ENCODE measurements at places on chromosomes 3 and 15.

DNA sequence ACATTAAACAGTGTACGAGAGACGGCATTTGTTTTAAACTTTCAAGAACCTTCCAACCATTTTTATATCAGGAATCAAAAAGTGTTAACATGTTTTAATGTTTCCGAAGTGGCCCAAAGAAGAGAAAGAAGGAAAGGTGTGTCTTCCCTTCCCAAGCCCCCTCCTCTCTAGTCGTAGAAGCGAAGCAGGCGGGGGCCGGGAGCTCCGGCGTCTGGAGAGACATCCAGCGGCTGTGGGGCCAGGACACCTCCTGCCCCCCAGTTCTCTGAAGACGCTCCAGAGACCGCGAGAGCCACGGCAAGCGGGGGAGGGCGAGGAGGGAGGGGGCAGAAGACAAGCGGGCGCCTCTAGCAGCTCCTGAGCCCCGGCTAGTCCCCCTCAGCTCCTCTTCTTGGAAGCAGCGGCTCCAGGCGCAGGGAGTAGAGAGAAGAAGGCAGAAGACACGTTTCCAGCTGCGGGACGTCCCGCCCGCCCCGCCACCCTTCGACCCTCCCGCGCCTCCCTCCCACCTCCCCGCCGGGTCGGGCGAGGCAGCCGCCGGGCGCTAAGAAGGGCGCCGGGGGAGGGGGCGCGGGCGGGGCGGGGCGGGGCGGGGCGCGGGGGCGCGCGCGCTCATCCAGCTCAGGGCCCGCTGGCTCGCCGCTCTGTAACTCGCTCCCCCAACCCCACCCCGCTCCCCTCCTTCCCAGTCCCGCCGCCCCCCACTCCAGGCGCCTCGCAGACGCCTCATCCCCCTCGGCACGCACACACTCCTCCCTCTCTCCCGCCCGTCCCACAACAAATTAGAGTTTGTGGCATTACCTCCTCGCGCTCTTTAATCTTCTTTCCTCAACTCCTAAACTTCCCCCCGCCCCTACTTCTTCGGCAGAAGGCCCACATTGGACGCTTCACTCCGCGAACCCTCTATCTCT lies at the start of gene ZBTB20:
Gene ZBTB20 (minus strand): TSS at position 871 of the 911 bp plus-strand sequence.
- DNase-seq, result peak; percentile 72

- no peak for DNase-seq
These were observed 42.9 kb upstream of the AKAP13 start for GRCh38 chr15:85337425-85338074.

- no peak for DNase-seq
These were observed 29.8 kb upstream of the MB21D2 start for GRCh38 chr3:192947421-192947820.

- DNase-seq, result no peak
These were observed 12.9 kb downstream of the SEC11A start for GRCh38 chr15:84702961-84703482.
